Left kidney (tissue), 8 donors: ENCODE measurements at places on chromosomes 5 and 9.

GRCh38 chr9:127184641-127185040 is 62.2 kb upstream of the ANGPTL2 start:
- DNase-seq: no peak

DNA sequence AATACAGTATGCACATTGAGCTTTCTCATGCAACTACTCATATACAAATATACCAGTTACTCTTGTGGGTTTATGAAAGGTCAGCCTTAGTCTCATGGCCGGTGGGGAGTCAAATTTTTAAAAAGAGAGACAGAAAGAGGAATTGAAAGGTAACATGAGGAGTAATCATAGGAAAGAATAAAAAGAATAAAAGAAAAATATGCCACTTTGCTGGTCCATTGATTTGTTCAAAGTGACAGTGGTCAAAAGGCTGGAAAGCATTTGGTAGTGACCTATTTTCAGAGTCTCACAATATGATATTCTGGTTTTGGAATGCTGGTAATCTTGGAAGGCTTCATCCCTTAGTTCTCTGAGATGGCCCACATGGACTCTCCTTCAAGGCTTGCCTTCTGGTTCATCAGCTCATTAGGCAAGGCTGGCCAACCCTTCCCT is 67.0 kb downstream of the ZNF366 start:
- no peak for DNase-seq

- no peak for DNase-seq
These were observed 2.7 kb upstream of the CARD19 start for GRCh38 chr9:93093127-93093876.

DNA sequence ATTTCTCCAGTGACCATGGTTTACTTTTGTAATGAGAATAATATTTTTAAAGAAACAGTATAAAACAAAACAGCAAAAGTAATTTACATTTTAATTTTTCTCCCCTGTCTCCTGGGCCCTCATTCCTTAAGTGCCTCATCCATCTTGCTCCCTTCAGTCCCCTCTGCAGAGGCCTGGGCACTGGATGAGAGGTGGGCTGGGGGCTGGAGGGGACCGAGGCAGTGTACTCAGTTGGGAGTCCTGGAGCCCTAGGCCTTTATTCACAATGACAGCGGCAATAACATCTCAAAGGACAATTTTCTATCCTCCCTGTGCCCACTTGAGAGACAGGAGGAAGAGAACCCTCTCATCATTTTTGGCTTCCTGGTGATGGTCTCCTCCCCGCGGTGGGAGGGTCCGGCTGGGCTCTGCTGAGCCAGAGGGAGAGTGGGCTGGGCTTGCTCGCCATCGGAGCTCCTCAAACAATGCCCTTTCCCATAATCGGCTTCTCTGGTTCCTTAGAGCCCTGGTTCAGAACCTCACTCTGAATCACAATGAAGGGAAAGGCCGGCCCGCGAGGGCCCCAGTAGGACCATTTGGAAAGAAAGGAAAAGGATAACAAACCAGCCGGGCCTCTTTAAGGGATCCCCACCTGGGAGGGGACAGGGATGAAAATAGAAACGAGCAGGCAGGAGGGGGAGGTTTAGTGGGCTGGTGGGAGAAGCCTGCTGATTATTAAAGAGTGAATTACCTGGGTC is 9.7 kb upstream of the SMIM32 start:
- no peak for DNase-seq

DNA sequence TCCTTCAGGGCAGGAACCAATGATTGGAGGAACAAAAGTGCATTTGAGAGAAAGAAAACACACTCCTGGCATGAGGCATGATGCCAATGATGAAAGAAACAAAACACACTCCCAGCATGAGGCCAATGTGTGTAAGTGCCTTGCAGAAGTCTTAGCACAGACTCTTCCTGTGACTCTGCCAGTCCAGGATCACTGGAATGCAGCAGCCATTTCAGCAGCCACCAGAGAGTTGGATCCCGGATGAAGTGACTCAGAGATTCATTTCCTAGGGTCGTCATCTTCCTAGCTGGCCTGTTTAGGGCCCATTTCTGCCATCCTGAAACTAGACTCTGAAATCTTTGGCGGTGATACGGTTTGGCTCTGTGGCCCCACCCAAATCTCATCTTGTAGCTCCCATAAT is 212.5 kb downstream of the CFAP90 start:
- no peak for DNase-seq

DNA sequence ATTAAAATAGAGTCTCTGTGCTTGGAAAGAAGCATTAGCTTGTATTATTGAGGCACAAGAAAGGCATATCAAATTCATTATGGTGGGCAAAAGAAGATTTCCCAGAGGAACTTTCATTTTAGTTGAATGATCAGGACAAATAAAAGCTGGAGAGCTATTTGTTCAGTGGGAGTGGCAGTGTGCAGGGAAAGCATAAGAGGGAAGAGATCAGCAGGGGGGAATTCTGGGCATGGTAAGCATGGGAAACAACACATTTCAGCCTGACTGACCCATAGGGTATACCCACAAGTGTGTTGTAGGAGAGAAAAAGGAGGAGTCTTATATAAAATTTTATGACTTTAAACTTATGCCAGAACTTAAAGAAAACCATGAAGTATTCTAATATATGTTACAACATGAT is 167.7 kb upstream of the RASA1 start:
- no peak for DNase-seq

DNA sequence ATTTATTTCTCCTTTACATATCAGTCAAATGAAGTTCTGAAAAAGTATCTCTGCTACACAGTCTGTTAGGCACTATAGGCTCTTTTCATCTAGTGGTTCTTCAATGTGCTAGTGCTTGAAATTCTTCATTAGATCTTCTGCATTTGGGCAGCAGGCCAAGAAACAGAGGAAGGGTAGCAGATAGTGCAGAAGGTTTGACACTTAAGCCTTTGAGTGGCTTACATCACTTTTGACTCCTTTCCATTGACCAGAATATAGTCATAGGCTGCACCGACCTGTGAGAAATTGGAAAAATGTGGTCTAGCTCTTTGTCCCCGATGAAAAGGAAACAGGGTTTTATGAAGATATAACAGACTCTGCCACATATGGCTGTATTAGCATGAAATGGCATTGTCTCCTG is 459.5 kb upstream of the PTGER4 start:
- no peak for DNase-seq
